Cortex of kidney (tissue), 1 donor: ENCODE measurements at places on chromosomes 1 and 21.

DNA sequence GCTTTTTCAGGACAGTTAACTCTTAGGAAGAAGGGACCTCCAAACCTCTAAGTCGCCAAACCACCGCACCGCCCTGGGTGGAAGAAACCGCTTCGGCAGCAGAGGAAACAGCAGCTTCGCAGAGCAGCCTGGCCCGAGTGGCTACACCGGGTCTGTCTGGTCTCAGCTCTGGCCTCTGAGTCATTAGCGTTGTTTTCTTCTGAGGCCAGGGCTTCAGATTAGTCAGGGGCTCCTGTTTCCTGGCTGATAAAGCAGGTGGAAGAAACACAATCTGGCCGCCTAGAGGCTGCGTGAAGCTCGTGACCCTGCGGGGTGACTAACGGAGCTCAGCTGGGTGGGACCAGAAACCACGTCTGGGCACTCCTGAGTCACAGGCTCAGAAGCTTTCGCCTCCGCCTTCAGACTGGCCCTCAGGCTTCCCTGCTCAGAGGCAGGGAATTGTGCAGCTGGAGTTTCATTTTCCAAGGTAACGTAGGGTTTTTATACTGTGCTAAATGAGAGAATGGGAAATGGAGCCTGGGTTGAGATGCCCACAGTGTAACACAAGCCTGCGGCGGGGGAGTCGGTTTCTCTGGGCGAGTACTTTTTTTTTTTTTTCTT lies 44.9 kb downstream of the CHAF1B start:
- DNase-seq, result no peak

GRCh38 chr1:35441926-35442579 lies 115.2 kb downstream of the KIAA0319L start:
- DNase-seq, result no peak

DNA sequence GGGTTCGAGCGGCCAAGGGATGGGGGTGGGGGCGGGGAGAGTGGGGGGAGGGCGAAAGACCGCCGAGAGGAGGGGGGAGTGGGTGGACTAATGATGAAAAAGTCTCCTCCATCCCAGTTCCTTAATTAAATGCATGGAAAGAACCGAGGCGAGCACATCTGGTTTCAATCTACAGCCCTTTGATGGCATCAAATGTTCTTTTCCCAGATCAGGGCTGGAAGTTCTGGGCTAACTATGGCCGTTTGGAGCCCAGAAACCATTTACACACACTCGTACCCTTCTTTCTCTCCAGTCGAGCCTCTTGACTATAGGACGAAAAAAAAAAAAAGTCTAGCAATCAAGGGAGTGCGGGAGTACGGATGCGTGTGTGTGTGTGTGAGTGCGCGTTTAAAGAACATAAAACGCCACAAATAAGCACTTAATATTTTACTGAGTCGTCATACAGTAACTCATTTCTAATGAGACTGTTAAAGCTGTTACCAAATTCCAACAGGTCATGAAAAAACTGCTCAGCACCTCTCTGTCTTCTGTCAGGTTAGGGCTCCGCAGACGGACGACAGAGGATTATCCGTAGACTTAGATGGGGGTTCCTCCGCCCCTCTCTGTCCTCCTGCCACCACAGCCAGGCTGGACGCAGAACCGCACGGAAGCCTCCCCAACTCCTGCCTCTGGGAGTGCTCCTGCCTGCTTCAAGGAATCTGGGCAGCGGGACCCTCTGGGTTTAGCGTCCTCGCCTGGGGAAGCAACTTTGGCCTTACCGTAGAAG lies 2.1 kb upstream of the PRRX1 start:
- no peak for DNase-seq

GRCh38 chr1:43438953-43439581 lies 14.7 kb downstream of the HYI start:
- no peak for DNase-seq
